ENCODE measurements at places on chromosomes 7 and 10.

DNA sequence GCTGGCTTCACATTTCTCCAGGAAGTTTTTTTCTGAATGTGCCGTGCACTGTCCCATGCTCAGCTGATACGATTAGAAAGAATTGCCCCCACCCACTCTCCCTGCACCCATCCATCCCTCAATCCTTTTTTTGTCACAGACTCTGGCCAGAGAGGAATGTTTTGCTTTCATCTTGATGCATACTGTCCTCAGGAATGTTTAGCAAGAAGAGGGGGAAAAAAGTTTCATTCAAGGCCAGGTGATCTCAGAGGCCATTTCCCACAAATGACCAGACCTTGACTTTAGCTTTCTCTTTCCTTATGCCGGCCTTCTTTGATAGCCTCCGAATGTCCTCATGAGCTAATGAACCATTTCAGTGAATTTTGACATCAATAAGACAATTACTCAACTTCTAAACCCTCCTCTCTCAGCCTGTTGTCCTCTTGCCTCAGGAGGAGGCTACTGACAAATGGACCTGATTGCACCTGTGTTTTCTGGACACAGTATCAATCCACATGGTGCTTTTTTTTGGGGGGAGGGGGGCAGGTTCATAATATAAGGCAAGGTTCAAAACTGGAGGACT, 105.0 kb upstream of the KLF6 start:
- no peak for DNase-seq

DNA sequence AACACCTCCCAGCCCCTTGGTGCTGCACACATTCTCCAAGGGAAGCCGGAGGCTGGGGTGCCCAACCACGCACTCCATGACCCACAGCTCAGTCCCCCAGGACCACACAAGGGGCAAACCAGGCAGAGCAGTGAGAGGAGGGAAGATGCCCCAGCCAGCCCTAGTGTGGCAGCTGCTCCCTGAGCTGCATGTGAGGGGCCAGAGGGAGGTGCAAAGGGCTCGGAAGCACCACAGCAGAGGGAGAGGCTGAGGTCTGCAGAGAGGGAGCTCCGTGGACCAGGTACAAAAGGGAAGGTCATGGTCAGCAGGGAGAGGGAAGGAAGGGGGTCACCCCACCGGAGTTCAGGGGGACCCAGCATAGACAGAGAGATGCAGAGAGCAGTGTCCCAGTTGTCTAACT, 1.5 kb upstream of the CALML5 start:
- DNase-seq: peak; percentile 7

GRCh38 chr7:92976931-92977330, 140.6 kb upstream of the CDK6 start:
- no peak for DNase-seq

- no peak for DNase-seq
Measured at GRCh38 chr10:1464881-1465417, 272.4 kb downstream of the ADARB2 start.

GRCh38 chr7:139108266-139109187, 993 bp downstream of the ZC3HAV1 start:
- DNase-seq: peak; percentile 34

GRCh38 chr10:84548869-84549268, 220.5 kb downstream of the CCSER2 start:
- no peak for DNase-seq

GRCh38 chr10:43691485-43691884, 42.8 kb upstream of the ZNF32 start:
- DNase-seq: no peak

DNA sequence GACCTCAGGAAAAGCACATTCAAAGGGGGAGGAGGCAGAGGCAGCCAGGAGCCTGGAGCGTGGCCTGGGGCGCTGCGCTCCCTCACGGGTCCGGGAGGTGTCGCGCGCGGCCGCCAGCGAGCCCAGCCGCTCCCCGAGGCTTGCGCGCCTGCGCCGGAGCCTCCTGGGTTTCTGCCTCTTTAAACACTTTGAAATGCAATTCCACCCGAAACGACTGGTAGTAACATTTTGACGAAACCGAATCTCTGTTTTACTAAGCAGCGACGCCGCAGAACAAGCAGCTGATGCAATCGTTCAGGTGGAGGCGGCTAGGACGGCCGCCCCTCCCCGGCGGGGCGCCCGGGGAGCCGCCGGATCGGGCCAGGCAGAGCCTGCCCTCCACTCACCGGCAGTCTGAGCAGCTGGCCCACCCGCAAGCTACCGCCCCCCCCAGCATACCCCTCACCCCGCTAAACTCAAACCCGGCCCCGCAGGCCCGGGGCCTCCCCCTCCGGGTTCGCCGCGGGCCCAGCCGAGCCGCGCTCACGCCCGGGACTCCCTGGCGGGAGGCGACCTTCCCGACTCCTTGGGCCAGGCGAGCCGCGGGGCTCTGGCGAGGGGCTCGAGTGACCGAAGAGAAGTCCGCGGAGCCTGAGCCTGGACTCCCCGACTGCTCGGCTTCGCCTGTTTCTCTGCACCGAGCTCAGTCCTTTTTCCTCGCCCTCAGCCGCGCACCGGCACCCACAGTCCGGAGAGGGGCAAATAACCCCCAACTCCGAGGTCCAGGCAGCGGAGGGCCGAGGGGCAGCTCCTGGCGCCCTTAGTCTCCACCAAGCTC, 3.2 kb downstream of the MKX start:
- DNase-seq: peak; percentile 84

DNA sequence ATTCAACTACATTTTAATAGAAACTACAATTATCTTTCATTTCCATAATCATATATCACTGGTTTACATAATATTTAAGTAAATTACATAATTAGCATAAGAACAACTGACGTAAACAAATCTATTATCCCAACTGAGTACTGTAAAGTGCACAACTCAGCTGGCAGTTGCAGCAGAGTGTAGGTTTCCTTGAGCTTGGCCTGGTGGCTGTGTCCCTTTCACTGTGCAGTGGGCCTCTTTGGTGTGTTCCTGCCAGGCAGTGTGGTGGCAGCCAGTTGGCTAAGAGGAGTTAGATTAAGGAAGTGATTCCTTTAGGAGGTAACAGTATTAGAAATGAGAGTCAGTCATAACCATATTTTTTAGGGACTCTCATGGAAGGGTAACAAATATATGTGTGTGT, 7.0 kb downstream of the NRG3 start:
- no peak for DNase-seq

Data from body of pancreas (tissue), 4 donors.